ENCODE measurements at places on chromosomes 12 and 14.
A peak's percentile ranks its signal among the peaks of the same experiment; 100 is the strongest.

DNA sequence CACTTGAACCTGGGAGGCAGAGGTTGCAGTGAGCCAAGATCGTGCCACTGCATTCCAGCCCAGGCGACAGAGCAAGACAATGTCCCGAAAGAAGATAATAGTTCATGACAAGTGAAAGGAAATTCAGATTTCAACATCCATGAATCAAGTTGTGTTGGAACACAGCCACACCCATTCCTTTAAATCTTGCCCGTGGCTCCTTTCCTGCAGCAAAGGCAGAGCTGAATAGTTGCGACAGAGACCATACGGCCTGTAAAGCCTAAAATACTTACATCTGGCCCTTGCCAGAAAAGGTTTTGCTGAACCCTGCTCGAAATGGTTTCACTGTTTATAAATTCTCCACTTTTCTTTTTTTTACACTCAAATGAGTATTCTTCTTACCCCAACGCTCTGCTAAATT lies 17.7 kb upstream of the ITPK1 start:
- no peak for DNase-seq

GRCh38 chr12:590206-590750 lies 73.0 kb downstream of the NINJ2 start:
- no peak for DNase-seq

DNA sequence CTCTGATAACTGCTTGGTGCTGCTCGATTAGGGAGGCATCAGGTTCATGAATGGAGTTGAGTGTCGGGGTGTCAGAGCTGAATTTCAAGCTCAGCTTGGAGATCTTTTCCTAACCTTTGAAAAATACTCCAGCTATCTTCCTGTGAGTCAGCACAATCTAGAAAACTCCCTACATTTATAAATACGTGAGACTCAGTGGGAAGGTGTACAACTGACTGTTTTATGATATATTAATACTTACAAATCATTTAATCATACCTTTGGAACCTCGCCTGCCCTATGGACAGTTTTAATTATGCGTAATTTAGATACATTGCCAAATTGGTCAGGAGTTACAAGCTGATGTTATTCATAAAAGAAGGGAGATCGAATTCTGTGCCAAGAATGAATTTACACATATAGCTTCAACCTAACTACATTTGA lies 961 bp downstream of the CMAS start:
- DNase-seq, result no peak

DNA sequence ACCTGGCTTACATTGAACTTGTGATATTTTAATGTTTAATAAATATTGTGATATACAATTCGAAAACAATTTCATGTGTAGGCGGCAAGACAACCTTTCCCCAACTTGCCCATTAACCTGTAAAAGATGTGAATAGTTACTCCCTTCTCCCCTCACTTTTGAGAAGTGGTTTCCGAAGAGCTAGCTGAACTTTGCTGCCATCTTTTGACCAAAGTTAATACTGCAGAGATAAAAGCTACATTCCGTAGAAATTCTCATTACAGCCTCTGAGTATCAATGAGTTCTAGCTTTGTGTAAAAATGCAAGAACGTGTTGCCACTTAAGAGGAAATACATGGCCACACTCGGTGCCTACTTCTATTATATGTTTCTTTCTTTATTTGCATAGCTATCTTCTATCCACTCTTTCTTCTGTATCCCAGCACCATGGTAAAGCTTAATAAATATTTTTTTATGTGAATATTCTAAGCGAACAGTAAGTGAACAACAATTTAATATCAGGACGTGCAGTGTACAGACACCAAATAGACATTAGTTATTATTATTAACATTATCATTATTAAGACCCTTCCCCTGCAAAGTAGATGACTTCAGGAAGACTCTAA lies 105.1 kb upstream of the TMEM260 start:
- peak; percentile 57 for DNase-seq

GRCh38 chr14:32567543-32568384 lies 238.7 kb downstream of the AKAP6 start:
- DNase-seq, result peak; percentile 78

- DNase-seq, result no peak
Measured at GRCh38 chr14:94066089-94066676, 14.8 kb downstream of the DDX24 start.

GRCh38 chr14:56952766-56953473 lies 142.6 kb upstream of the OTX2 start:
- no peak for DNase-seq

GRCh38 chr14:26905229-26905628 lies 307.4 kb upstream of the NOVA1 start:
- DNase-seq, result no peak

DNA sequence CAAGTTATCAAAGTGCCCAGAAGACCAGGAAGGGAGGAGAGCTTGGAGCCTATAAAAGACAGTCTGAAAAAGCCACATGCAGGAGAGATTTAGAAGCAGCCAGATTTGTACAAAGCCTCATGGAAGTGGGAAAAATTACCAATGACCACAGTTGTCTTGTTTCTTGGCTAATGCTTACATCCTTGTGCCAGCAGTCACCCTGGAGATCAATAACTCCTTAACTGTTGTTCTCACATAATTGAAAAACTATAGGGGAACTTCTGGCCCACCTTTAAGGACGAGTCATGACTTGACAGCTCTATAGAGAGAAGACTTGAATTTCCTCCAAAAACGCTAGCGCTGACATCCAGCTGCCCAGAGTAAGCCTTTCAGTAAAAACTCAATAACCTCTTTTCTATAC lies 313.1 kb downstream of the GALC start:
- DNase-seq, result no peak

DNA sequence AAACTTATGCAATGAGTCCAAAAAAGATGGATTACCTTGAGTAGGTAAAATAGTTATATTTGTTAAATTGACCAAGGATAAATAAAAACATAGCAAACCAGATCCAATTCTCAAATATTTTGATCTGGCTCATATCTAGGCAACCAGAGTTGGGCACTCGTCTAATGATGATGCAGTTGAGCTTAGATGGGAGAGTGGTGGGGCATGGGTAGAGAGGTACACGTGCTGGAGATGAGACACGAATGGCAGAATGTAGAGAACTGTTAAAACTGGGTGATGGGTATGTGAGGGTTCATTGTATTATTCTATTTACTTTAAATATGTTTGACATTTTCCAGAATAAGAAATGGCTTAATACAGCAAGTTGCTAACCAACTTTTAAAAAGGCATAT lies 7.6 kb upstream of the RNF34 start:
- DNase-seq, result no peak

- no peak for DNase-seq
Measured at GRCh38 chr14:68921666-68922065, 57.4 kb downstream of the ACTN1 start.

DNA sequence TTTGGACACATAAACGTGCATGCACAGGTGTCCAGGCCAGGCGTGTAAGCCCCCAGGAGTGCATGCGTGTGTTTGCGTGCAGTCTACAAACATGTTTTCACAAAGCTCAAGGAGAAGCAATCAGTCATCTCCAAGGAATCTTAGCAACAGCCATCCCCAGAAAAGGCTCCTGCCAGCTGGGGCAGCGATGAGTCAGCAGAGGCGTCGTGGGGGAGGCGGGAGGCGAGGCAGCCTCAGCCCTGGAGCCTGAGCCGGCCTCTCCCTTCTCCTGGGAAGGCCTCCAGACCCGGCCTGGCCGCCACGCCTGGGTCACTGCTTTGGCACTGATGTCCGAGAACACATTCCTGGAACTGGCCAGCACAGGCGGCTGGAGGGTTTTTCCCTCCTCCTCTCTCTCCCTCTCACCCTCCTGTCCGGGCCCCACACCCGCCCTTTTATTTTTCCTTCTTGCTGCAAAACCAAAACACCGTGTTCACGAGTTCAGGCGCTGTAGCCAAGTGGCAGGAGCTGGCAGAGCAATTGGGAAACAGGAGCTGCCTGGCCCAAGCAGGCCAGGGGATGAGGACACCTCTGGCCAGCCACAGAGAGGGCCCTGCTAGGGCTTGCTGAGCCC lies 92.7 kb downstream of the LRRC74A start:
- peak; percentile 99 for DNase-seq

- no peak for DNase-seq
Measured at GRCh38 chr12:113083863-113084435, 27.4 kb downstream of the DTX1 start.

GRCh38 chr12:54829511-54829910 lies 24.8 kb upstream of the MUCL1 start:
- DNase-seq, result no peak

GRCh38 chr12:123055281-123055766 lies 74.8 kb downstream of the ARL6IP4 start:
- no peak for DNase-seq

GRCh38 chr12:131827961-131828534 lies at the start of gene MMP17:
MMP17 (plus strand) TSS chr12:131828393; CDS start chr12:131828495, 102 bp downstream.
- peak; percentile 69 for DNase-seq

GRCh38 chr14:72024043-72024407 lies 91.8 kb downstream of the RGS6 start:
- DNase-seq, result no peak

DNA sequence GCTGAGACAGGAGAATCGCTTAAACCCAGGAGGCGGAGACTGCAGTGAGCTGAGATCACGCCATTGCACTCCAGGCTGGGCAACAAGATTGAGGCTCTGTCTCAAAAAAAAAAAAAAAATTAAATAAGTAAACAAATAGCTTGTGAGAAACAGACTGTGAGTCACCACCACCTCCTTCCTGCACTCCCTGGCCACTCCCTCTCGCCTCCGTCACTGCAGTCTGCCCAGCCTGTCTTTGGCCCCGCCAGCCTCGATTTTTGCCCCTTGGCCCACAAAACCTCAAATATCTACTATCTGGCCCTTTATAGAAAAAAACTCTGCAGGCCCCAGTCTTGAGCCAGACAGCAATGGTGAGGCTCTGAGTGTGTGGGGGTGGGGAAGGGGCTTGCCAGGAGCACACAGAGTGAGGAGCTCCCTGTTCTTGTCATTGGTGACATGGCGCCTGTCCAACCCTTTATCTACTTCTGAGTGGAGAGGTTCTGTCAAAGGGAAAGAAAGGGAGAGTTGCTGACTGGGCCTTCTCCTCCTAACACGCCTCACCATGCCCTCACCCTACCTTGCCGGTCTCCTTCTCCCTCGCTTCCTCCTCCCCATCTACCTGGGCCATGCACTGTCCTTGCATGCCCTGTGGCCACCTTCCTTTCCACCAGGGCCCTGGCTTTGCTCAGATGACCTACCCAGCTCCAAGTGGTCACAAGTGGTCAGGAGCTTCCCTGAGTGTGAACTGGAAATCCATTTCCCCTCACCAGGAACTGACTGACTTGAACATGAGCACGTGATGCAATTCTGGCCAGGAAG lies 22.1 kb downstream of the LGMN start:
- DNase-seq, result peak; percentile 97

DNA sequence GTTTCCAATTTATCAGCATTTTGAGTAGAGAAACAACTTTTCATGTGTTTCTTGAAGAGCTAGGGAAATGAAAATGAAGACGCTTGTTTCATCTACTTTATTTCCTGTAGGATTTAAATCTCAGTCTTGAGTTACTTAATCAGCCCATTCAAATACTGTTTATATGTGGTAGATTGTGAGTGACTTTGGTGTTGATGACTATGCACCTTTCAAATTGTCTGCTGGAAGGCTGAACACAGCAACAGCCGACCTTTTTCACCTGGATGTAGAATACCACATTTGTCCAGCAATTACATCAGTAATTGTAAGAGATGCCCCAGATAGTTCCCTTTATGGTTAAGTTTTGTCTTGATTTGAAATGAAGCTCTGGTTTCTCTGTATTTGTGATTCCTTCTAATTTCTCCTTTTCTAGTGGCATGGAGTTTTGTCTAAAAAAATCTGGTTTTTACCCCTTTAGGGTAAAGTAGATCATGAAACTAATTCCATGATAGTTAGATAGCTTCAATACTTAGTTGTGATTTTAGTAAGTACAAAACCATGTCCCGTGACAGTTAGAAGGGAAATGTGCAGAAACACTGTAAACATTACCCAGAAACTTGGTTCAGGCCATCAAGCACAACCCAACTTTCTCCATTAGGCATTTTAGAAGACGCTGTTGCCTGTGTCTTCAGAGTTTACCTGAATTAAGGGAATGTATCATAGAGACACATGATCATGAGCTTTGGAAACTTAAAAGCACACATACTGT lies 165.0 kb downstream of the SRGAP1 start:
- DNase-seq, result peak; percentile 31

DNA sequence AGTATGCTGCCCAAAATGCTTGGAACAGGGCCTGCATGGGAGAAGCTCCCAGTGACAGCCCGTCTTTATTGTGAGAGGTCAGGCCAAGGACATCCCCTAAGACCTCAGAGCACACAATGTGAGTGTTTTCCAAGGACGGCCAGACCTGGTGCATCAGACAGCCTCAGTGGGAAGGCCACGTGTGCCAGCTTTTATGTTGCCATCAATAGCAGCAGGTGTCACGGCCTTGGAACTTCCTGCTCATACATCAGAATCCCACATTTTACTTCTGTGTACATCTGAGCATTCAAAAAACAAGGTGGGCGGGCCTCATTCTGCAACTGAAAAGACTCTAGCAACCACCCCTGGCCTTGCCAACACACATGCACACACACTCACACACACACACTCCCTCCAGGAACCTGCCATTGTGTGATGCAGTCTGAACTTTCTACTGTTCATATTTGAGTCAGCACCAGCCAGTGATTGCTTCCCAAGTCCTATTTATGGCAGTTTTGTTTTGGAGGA lies 753.1 kb upstream of the TBX3 start:
- no peak for DNase-seq

DNA sequence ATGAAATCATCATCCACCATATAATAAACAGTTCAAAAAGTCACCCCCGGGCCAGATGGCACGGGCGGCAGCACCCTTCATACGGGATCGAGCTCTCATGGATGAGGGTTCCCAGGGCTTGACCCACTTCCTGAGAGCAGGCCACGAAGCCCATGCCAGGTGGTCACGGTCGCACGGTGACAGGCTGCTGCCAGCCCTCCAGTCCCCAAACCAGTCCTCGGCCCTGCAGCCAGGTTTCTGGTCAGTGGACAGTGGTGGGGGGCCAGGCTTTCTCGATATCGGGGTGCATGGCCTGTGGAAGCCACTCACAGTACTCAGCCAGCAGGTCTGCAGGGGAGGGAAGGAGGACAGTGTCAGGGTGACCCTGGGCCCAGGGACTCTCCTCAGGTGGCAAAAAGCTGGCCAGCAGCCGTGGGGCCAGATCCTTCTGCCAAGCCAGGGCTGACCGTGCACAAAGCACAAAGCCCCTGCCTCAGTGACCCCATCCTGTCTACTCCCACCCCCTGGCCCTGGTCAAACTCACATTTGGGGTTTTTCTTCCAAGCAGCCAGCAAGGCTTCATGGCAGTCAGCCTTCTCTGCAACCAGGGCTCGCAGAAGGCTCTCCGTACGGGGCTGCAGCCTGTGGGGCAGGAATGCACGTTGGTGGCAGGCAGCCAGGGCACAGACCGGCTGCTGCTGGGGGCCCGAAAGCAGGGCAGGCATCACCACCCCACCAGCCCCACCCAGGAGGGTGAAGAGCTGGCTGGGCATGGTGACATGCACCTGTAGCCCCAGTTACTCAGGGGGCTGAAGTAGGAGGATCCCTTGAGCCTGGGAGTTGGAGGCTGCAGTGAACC lies 33.3 kb upstream of the UBC start:
- no peak for DNase-seq

DNA sequence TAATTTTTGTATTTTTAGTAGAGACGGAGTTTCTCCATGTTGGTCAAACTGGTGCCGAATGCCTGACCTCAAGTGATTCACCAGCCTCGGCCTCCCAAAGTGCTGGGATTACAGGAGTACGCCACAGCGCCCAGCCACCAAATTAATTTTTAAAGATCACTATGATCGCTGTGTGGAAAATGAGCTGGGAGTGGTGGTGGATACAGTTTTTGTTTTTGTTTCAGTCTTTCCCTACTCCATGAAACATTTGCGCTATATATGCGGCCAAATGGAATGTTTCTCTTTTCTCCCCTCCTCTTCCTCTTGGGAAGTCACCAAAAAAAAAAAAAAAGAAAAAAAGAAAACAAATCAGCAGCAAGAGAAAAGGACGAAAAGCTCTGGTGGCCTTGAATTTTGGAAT lies 20.8 kb upstream of the P2RX4 start:
- DNase-seq, result no peak
